ENCODE measurements at places on chromosomes 4 and X. TPM values are rescaled to one million over a fixed set of nuclear protein-coding genes. Genes with fewer than 3 reads are reported as not detected.

DNA sequence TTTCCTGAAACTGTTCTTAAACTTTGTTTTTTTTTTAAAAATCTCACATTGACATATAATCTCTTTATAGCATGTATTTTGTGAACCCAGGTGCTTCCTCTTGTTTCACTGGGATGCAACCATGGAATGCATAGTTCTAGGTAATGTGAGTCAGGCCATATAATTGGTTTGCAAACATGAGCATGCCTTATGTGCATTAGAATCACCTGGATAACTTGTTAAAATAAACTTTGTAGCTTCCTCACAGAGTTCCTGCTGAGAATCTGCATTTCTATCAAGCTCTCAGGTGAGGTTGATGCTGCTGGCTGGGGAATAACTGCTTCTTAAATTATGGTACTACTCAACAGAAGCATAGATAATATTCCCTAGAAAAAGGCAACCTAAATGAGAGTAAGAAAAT lies 940.3 kb upstream of the LCORL start:
- no peak for DNase-seq

DNA sequence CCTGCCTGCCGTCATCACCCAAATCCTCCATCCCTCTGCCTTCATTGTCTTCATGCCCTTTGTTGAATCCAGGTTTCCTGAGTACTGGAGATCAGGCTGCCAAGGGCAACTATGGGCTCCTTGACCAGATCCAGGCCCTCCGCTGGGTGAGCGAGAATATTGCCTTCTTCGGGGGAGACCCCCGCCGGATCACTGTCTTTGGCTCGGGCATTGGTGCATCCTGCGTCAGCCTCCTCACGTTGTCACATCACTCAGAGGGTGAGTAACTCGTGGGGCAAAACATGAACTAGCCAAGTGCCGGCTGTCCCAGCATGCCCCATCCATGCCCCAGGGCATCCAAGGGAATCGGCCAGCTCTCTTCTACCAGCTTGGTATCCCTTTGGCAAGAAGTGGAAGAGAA lies 19.4 kb downstream of the NLGN3 start:
- no peak for DNase-seq

- DNase-seq: no peak
Measured at GRCh38 chr4:5959211-5959982, 58.8 kb downstream of the C4orf50 start.

GRCh38 chrX:38798956-38799355 lies 2.3 kb upstream of the MID1IP1 start:
- DNase-seq: no peak

DNA sequence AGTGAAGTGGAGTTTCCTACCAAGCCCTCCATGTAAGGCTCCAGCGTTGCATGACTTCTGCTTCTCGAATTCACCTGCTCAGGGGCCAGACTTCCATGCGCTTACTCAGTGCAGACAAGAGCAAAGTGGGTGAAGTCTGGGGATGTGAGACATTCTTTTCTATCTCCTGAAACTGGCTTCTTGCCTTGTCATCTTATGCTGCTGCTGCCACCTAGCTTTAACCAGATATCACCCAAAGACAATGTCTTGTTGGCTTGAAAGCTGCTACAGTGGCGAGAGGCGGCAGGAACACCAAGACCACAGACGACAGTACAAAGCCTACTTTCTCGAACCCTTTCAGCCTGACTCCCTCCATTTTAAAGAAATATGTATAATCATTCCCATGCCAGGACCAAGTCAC lies 103.6 kb upstream of the ADGRG2 start:
- no peak for DNase-seq

DNA sequence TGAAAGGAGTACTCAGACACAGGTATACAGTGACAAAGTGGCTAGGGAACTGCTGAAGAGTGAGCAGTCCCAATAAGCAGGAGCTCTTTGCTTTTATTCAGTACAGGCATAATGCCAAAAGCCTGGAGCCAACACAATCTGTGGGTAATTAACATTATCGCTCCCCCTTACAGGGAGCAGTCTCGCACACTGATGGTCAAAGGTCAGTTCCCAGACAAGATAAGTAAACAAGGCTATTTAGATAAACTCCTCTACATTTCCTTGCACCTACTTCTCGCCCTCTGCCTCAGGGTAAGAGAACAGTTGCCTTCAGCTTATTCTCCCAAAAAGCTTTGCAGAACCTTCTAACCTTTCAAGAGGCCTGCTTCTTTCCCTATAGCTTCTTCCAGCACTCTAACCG lies 73.9 kb upstream of the TAF9B start:
- no peak for DNase-seq

DNA sequence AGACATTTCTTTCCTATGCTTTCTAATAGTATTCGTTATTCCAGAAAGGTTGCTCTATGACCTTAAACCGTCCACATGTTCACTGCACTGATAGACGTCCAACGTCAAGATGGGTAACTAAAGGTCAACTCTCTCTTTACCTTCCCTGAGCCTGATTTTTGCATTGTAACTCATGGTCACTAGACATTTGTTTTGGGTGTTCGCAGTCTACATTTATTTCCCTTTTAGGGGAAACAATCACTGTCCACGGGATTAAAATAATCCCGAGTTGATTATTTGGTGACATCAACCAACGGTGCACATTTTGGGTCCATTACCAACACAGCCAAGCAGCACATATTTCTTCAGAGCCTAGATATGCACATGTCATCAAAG lies 540 bp upstream of the HADH start:
- DNase-seq: no peak

- no peak for DNase-seq
Measured at GRCh38 chrX:73214426-73215094, at the start of gene NAP1L2. Gene NAP1L2 (minus strand): TSS chrX:73214851. CDS start chrX:73214492, 359 bp downstream.

DNA sequence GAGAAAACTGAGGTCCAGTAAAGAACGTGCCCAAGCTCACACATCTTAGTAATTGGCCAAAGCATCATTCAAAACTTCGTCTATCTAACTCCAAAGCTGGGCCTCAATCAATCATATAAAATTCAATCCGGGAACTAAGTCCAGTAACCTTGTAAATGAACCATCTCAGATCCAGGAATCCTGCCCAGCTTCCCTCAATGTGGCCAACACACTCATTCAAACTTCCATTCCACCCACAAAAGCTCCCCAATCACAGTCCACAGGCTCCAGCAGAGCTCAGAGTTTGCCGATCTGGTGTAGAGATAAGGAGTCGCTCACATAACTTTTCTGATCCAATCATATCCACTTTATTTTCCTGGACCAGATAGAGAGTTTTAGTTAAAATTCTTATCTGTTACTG lies 144.8 kb downstream of the SPATA18 start:
- no peak for DNase-seq

DNA sequence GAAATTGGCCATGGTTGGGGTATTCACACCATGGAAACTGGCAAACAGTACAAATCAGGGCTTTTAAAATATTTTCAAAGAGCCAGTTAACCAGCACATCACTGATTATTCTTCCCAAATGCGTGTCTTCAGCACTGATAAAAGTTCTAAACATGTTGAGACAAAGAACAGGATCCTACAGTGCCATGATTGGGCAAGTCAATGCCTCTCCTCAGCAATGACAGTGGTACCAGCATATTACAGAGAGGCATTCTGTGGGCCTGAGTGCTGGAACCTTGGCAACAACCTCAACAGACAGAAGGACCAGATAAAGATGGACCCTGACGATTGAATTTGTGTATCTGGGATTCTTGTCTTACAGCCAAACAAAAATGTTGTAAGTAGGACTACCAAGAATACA lies 108.9 kb downstream of the EFHC2 start:
- no peak for DNase-seq

DNA sequence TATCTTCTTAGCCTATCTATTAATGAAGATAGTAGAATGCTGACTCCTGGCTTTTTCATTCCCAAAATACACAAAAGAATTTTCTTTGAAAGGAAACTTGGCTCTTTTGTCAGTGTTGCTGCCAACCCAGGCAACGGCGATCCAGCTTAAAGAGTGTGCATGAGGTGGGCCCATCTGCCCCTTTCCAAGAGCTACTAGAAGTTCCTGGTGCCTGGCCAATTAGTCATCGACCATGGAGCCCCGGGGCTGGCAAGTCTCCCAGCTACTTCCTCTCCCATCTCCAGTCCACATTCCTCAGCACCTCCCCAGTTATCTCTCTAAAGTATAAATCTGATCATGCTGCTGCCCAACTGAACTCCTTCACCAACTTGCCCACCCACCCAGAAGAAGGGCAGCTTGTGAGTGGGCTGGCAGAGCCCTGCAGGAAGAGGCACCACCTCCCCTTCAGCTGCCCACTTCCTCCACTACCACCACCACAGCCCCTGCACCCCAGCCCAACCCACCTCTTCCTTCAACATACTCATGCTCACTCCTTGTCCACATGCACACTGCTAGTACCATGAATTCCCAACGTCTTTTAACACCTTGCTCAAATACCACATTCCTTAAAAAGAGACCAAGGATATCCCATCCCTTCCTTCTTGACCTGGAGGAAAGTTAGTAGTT lies 158.2 kb upstream of the MAP3K15 start:
- DNase-seq: peak; percentile 64

- no peak for DNase-seq
Measured at GRCh38 chrX:40688929-40689328, 41.6 kb upstream of the CXorf38 start.

- no peak for DNase-seq
Measured at GRCh38 chr4:183599284-183599683, 59.7 kb downstream of the RWDD4 start.

DNA sequence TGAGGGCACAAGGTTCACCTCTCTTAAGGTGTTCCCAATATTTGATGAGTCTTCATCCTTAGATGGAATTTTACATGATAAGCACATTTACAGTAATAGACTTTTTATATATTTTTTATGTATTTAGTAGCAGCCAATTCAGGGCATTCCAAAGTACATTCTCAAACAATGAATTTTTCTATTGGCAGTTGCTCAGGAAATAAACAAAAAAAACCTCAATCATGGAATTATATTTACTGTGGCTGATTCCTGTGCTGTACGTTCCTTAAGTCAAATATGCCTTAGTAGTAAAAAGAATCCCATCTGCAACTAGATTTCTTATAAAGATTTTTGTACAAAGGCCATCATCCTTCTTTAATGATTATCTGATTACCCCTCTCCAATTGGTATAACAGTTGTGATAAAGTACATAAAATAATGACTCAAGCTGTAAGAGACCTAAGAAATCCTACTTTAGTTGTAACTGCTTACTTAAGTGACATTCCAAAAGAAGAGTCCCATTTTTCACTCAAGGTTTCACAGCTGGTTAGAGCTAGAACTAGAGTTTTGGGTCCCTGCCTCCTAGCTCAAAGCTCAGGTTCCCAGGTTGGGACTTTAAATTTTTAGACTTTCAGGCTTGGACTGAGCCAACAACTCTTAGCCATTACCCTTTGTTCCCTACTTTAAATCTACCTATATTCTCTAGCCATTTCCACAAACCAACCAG lies 152.7 kb downstream of the FHIP1A start:
- DNase-seq: peak; percentile 57

GRCh38 chr4:107148904-107149303 lies 112.8 kb upstream of the DKK2 start:
- DNase-seq: no peak

GRCh38 chrX:53056292-53056691 lies 7.7 kb downstream of the GPR173 start:
- no peak for DNase-seq

DNA sequence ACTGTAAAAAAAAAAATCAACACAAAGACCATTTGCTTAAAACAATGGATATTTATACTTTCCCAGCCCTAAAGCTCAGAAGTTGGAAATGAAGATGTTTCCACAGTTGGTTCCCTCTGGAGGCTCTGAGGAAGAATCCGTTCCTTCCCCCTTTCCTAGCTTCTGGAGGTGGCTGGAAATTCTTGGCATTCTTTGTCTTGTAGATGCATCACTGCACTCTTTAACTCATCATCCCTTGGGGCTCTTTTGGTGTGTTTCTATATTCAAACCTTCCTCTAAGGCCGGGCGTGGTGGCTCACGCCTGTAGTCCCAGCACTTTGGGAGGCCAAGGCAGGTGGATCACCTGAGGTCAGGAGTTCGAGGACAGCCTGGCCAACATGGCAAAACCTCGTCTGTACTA lies 78.7 kb downstream of the VCX3A start:
- DNase-seq: no peak

DNA sequence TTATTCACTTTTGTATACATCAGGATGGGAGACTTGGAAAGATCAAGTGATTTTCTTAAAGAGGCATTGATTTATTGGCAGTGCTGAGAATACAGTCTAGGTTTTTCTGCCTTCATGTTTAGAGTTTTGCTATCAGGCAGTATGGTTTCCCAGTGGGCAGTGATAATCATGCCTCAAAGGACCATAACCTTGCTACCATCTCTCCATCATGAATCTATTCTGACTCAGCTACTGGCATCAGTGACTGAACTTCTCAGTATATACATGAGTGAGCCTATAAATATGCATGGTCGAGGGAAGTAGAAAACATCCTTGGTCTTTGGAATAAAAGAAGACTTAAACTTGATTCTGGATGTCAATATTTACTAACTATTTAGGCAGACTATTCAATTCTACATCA lies 562.0 kb upstream of the AADAT start:
- DNase-seq: no peak

DNA sequence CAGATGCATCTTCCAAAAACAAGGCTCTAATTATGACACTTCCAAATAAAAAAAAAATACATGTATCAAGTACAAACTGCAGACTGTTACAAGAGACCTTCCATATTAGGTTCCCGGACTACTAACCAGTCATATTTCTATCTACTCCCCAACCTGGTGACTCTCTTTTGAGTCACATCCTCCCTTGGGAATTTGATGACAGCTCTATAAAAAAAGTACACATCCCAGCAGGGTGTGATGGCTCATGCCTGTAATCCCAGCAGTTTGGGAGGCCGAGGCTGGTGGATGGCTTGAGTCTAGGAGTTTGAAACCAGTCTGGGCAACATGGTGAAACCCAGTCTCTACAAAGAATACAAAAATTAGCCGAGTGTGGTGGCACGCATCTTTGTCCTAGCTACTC lies 14.9 kb downstream of the RPGR start:
- peak; percentile 37 for DNase-seq

DNA sequence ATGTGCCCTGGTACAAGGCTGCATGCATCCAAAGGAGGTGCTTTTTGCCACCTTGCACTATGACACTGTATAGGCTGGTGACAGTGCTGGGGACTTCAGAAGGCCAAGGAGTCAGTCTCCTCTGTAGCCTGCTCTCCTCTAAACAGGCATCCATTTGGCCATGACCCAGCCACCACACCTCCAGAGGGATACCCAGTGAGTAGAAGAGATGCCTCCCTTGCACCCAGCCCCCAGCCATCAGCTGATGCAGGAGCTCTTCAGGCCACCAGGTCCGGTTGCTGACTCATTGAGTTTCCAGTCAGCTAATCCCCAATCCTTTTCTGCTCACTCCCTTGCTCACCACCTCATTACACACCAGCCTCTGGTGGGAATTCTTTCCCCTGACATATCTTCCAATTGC lies 99.8 kb downstream of the PJA1 start:
- no peak for DNase-seq

GRCh38 chr4:61555789-61556188 lies 355.7 kb downstream of the ADGRL3 start:
- DNase-seq: no peak

- no peak for DNase-seq
Measured at GRCh38 chrX:13620207-13620606, 32.7 kb upstream of the TCEANC start.

The NDP gene
- not detected for polyA plus RNA-seq

The LRAT gene
- polyA plus RNA-seq: not detected

The ZAR1 gene
- polyA plus RNA-seq: not detected

The STATH gene
- not detected for polyA plus RNA-seq

The HDAC8 gene
- 20.6 TPM for polyA plus RNA-seq

The MAGEB6 gene
- polyA plus RNA-seq: not detected

The ASB9 gene
- polyA plus RNA-seq: 0.33 TPM

The RASL11B gene
- polyA plus RNA-seq: 0.22 TPM

The RTL9 gene
- polyA plus RNA-seq: 0.18 TPM

The SRPX gene
- polyA plus RNA-seq: 44.9 TPM

All from BJ (cell line).